ENCODE measurements at places on chromosomes 11 and 22.

- no peak for ATAC-seq
These were observed 2.8 kb downstream of the CEP57 start for GRCh38 chr11:95793116-95793515.

- no peak for ATAC-seq
These were observed 14.8 kb downstream of the OR51E2 start for GRCh38 chr11:4682623-4683419.

DNA sequence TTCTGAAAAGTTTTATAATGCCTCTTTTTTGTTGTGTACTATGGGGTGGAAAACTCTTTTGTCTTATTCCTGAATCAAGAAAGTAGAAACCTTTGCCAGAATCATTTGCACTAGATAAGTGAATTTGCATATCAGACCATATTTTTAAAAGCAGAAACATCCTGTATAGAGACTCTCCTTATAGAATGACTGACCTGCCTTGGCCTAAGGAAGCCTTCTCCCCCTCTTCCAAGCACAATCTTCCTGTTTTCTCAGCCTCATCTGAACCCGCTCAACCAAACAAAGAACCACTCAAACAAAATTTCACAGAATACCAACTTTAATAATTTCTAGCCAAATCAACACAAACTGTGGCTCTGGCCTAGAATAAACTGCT is 60.3 kb downstream of the SIK3 start:
- no peak for ATAC-seq

GRCh38 chr11:112666253-112666652 is 295.0 kb upstream of the NCAM1 start:
- ATAC-seq = no peak

DNA sequence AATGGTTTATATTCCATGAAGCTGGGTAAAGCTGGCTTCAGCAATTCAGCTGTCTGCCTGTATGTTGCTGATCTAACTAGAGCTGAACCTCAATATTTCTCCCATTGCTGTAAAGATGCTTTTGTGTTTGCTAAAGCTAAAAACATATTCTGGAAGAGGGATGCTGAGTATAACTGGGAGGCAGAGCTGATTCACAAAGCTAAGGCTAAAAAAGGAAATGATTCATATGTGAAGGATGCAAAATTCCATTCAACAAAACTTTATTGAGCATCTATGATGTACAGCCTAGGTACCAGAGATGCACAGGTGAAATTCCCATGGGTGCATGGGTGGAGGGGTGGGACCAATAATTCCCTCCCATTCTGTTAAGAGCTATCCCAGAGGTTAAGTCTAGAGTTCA is 193.9 kb downstream of the KIF18A start:
- ATAC-seq = no peak

GRCh38 chr11:46504817-46505613 is 88.8 kb downstream of the AMBRA1 start:
- ATAC-seq = peak; percentile 93

DNA sequence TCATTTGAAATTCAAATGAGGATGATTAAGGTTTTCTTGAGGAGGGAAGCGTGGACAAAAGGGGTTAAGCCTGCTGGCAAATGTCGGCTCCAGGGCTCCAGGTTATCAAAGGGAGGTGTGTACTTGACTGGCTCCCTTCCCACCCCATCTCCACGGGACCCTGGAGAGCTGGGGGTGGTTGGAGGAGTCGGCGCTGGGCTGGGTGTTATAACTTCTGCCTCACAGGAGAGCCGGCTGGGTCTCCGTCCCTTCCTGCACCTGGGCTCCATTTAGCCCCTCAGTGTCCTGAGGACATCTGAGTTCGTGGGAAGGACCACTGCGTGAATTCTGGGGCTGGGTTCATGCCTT is 15.6 kb downstream of the POU2F3 start:
- no peak for ATAC-seq

- no peak for ATAC-seq
These were observed 57.0 kb downstream of the RBFOX2 start for GRCh38 chr22:35971456-35972119.

DNA sequence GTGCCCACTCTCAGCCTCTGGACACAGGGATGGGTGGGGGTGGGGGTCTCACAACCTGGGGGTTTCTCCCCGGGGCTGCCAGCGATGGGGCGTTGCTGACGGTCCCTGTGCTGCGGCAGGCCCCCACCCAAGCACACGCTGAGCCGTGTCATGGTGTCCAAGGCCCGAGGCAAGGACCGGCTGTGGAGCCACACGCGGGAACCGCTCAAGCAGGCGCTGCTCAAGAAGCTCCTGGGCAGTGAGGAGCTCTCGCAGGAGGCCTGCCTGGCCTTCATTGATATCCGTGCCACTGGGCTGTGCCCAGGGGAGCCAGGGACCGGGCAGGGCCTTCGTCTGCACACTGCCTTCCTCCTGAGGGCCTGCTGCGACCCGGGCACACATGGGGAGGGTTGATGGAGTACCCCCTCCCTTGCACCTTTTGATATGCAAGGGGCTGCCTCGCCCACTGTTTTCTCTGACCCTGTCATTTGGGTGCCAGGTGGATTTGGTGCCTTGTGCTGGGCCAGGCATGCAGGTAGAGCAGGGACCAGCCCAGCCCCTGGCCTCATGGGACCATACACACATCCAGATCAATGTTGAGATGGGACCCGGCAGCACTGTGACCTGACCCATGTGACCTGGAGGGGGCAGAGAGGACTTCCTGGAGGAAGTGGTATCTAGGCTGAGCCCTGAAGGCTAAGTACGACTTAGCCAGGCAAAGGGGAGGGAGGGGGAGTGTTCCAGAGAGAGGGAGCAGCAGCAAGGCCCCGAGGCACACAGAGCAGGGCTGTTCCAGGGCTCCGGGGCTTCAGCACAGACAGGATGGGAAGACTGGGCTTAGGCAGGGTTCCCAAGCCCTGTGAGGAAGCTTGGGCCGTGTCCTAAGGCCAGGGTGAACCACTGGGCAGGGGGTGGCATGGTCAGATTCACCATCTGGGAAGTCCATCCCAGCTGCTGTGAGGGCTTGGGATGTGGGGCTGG is 75.2 kb downstream of the MYO7A start:
- no peak for ATAC-seq

GRCh38 chr22:50587407-50587806 is 4.8 kb upstream of the CHKB start:
- ATAC-seq = no peak

GRCh38 chr11:7435176-7435575 is 50.1 kb upstream of the OLFML1 start:
- no peak for ATAC-seq

DNA sequence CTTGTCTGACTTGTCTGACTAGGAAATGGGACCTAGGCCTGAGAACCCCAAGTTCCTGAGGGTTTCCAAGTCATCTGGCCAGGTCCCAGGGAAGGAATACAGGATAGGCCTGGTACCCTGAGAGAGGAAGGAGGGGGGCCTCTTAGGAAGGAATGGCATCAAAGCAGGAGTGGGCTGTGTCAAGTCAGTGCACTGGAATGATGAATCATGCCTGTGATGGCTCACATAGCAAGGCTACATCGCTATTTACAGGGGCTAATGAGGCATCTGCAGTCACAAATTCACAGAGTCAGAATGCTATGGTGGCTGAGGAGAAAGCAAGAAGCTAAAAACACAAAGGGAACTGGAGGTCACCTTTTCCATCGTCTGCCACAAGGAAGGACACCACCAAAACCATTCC is 247.3 kb downstream of the NXPE2 start:
- no peak for ATAC-seq

DNA sequence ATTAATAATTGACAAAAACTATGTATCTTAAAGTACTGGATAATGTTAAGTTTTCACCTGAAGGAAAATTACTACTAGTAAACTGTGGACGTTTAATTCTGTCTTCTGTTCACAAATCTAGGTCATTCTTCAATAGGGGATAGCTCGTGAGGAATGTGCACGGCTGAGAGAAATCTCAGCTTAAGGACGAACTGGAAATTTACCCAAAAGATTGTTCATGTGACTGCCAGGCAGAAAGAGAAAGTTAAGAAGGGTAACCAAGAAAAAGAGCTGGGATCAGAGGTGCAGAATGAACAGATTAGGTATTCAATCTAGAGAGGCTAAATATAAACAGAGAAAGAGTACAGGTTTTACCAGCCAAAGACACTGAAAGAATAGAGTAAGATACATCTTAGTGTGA is 245.3 kb downstream of the CASP12 start:
- ATAC-seq = no peak

DNA sequence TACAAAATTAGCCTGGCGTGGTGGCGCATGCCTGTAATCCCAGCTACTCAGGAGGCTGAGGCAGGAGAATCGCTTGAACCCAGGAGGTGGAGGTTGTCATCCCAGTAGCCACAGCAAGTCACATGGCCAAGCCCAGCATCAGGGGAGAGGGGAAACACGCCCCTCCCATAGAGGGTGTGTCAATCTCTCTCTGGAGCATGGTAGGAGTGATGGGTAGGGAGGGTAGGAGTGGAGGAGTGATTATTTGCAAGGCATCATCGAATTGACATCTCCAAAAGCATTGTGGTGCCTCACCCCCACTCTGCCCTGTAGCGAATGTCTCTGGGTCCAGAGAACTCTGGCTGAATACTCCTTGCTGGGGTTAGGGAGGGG is 6.1 kb upstream of the SSTR3 start:
- no peak for ATAC-seq

DNA sequence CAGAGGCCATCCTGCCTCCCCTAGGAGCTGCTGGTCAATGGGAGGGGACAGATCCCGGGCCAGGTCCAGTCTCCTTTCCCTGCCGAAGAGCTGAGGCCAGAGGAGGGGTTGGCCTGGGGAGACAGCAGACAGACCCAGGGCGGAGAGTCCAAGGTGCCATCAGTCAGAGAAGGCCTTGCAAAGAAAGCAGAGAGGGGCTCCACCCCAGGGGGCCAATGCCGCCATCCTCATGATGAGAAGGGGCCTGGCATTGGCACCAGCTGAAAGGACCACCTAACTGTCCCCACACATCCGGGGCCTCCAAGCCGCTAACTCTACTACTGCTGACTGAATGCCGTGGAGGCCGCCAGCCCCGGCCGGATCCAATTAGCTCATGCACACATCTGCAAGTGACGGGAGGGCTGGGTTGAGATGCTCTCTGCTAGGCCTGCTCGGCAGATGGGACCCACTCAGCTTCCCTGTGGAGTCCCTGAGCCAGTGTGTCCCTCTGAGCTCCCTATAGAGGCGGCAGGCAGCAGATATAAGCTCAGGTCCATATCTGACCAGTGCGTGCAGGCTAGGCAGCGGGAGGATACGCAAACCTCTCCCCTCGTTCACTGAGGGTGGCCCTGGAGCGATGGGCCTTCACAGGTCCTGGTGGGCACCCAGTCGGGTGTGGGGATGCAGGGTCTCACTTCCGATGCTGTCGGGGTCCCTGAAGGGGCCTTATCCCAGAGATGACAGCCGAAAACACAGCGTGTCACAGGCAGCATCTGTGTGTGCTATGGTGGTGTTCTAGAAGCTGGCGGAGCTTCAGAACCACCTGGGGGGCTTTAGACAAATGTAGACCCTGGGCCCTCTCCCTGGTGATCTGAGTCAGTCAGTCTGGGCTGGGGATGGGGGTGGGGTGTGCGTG is 183.9 kb downstream of the CTTN start:
- no peak for ATAC-seq

GRCh38 chr11:85758026-85758425 is 52.9 kb downstream of the SYTL2 start:
- no peak for ATAC-seq

GRCh38 chr22:36811094-36811800 is 5.6 kb downstream of the PVALB start:
- no peak for ATAC-seq

GRCh38 chr11:19326499-19326898 is 85.8 kb upstream of the E2F8 start:
- ATAC-seq = no peak

DNA sequence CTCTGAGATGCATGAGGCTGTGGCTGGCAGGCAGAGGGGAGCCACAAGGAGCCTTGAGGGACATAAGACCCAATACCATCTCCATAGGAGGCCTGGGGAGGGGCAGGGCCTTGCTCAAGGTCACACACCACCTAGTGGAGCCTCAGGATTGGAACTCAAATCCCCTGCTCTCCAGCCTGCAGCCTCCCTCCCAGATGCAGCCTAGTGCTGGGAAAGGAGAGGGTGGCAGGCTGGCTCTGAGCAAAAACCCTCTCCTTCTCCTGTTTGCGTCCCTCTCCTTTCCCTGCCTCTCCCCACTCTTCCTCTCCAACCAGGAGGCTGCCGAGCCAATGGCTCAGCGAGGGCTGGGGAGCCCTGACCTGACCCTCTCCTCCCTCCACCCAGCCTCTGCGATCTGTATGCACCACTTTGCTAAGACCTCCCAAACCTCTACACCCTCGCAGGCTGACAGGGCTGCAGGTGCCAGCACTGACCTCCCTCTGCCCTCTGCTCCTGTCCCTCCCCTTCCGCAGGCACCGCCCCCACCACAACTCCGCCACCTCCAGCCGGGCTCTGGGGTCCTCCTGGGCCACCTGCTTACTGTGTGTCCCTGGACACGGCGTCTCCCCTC is 14.7 kb downstream of the IGLL1 start:
- no peak for ATAC-seq

- ATAC-seq = peak; percentile 82
These were observed 15.4 kb downstream of the ARFGAP2 start for GRCh38 chr11:47161134-47161854.

DNA sequence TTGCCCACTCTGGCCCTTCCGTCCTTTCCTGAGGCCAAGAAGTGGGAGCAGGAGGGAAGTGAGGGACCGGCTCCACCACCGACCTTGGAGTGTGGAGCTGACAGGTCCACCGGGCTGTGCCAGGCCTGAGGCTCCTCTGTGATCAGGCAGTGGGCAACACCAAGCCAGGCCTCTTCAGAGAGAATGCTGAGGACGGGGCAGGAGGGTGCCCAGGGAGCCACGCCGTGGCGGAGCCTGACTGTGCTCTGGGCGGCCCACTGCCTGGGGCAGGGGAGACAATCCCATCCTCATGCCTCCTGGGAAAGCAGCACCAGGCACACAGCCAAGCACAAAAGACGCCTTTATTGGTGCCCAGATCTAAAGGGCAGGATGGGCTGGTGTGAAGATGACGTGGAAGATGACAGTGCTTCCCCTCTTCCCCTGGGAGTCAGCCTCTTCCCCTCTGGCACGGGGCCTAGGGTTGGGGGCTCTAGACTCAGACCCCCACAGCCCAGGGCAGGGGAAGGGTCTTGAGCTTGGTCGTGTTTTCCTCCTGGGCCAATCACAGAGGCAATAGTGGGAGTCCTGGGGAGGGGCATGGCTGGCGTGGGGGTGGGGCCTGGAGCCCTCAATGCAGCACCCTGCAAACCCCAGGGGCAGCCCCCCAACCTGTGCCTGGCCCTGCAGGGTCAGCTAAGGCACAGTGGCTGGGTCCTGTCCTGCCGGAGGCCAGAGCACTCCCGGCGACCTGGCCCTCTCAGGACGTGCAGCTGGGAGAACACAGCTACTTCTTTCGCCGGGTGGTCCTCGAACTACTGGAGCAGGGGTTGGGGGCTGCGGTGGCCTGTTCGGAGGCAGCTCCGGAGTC is 4.7 kb downstream of the LMF2 start:
- ATAC-seq = no peak
